CD8-positive, alpha-beta memory T cell (primary cell): ENCODE measurements at places on chromosomes 5 and 9.

DNA sequence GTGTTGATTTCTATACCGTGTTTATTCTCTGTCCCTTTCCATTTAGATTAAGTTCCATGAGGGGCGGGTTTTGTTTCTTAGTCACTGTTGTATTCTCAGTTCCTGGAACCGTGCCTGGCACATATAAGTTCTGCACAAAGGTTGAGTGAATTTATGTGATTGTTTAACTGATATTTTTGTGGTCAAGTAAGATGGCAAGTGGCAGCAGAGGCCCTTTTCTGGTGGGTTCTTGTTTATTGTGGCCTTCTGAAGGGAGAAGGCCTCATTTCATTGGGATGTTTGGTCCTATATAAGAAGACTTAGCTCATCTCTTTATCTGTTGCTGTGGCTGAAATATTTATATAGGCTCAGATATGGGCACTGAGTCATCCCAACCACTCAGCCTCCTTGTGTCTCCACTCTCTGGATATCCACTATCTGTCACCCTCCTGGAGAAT is 262.5 kb downstream of the PSAT1 start:
- DNase-seq: no peak

- no peak for DNase-seq
Observed at GRCh38 chr5:154189256-154189818, 1.2 kb upstream of the GALNT10 start.

DNA sequence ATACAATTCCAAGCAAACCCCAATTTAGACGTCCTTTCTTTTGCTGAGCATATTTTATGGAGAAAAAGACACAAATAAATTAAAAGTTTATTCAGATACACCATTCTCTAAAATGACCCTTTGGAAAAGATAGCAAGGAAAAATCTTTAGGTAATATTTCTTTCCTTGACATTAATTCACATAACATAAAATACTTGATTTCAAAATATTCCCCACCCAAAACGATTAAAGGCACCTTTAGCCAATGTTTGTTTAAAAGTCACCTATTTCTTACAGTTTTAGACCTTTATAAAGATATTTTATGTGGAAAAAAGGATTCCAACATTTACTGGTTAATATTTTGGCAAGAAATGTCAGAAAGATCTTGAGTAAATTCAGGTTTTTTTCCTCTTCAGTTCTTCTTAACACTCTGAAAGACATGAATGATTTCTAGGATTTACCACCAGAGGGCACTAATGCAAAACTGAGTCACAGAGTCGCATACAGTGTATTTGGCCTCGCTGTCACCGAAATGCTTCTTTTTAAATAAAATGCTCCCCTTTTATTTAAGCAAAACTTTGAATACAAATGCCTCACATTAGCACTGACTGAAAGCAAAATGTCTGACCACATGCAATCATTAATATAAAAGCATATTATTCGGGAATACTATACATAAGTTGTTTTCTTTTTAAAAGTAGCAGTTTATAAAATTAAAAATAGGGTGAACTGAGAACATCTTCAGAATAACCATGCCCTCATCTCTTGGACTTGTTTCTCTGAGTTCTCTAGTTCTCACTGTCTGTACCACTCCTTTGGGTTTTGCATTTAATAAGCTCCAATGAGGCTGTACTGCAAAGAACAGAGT is 122.5 kb downstream of the SLC1A3 start:
- no peak for DNase-seq

DNA sequence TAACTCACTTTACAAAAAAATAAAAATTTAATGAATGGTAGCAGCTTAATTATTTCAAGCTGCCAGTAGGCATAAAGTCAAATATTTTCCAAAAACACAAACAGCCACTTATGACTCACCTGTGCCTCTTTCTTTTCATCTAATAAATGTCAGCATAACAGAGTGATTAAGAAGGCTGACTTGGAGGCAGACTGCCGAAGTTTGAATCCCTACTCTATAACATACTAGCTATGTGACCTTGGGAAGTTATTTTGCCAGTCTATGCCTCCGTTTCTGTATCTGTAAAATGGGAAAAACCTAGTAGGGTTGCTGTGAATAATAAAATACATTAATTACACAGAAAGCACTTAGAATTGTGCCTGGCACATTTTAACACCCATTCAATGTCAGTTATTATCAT is 33.8 kb downstream of the FANCC start:
- no peak for DNase-seq
